ENCODE measurements at places on chromosomes 2 and 18.
A peak's percentile ranks its signal among the peaks of the same experiment; 100 is the strongest.

GRCh38 chr2:162308747-162309503, 9.6 kb downstream of the IFIH1 start:
- no peak for DNase-seq

GRCh38 chr2:98242003-98242402, 104.3 kb upstream of the CNGA3 start:
- DNase-seq, result no peak

GRCh38 chr2:164717000-164717803, 95.9 kb upstream of the GRB14 start:
- DNase-seq, result peak; percentile 6

DNA sequence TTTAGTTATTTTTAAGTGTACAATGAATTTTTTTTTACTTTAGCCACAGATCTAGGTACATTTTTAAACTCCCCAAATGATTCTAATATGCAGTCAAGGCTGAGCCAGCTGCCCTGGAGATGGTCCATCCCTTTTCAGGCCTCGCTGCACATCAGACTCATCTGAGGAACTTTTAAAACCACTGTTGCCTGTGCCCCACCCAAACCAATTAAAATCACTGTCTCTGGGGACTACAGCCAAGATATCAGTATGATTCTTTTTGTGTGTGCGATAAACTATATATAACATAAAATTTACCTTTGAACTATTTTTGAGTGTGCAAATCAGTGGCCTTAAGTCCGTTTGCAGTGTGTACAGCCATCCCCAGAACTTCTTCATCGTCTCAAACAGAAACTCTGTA, 9.1 kb upstream of the MALT1 start:
- DNase-seq, result no peak

DNA sequence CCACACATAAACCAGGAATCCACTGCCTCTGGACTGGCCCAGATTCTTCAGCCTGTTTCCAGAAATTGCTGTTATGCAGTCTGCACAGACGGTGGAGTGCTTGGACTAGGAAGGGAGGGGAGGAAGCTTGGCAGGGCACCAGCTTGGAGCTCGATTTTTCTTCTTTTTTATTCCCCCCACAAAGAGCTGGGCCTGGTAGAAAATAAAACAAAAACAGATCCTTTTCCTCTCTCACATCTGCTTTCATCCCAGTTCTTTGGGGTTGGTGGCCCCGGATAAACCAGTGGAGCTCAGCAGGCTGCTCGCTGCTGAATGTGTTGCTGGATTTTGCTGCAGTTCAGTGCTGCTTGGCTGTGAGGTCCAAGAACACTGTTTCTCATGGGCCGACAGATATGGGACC, 16.0 kb downstream of the LRRTM1 start:
- no peak for DNase-seq

DNA sequence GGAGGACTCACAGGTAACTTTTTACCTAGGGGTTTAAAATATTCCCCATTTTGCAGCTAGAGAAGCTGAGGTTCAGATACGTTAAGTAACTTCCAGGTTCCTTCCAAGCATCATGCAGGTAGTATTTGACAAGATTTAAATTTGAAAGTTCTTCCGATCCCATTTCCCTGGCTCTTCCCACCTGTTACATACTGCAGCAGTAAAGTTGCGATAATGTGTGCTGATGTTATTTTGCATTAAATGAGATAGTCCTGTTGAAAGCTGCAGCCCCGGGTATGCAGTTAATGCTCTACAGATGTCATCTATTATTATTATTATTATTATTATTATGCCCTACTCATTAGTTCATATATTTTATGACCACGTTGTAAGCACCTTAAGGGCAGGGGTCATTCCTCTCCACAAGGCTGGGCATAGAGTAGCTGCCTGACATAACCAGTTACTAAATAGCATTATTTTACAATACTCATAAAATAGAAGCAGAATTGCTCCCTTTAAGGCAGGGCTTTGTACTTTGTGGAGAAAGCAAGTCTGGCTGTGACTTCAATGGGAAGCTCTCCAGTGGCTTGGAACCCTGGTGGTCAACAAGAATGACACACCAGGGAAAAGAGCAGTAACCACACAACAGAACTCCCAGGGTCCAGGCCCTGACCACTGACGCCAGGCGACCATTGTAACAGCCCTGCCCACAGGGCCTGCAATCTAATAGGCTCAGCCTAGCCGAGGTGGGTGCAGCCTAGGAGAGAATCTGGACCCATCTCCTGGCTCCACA, 112.0 kb upstream of the STPG4 start:
- DNase-seq, result no peak

DNA sequence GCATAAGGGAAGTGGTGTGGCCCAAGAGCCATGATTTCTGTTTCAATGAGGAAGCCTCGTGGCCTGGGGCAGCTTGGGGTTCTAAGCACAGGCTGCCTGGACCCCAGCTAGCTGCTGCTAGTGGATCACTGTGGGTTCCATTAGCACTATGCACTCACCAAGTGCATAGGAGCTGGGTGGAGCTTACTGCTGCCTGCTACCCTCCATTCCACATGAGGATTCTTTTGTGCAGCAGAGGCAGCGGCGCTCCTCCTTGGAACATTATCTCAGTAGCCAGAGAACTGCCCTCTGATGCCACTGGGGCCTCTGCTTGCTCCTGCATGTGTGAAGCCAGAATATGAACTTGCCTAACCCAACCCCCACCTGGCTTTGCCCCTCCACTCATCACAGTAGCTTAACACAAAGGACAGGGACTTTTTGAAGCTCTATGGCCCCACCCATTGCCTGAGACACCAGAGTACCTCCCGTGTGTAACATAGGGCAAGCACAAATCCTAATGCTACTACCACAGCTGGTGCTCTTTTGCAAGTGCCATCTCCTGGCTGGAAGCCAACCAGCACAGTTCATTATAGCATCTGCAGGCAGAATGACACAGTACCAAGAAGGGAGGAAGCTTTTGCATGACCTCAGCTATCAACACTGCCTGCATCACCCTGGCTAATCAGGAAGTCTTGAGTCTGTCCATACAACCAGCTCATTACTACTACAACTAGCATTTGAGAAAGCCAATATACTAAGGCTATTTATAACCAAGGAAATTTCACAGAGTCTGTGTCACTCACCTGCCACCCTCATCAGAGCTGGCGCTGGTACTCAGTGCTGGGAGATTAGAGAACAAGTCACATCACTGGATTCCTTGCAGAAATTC, 297.0 kb upstream of the GULP1 start:
- no peak for DNase-seq

Measured in CD8-positive, alpha-beta T cell (primary cell).